ENCODE measurements at places on chromosomes 3 and 15.

- DNase-seq, result no peak
These were observed 6.2 kb downstream of the PAK6 start for GRCh38 chr15:40244961-40245523.

GRCh38 chr3:69338911-69339310, 47.0 kb downstream of the FRMD4B start:
- DNase-seq, result no peak

DNA sequence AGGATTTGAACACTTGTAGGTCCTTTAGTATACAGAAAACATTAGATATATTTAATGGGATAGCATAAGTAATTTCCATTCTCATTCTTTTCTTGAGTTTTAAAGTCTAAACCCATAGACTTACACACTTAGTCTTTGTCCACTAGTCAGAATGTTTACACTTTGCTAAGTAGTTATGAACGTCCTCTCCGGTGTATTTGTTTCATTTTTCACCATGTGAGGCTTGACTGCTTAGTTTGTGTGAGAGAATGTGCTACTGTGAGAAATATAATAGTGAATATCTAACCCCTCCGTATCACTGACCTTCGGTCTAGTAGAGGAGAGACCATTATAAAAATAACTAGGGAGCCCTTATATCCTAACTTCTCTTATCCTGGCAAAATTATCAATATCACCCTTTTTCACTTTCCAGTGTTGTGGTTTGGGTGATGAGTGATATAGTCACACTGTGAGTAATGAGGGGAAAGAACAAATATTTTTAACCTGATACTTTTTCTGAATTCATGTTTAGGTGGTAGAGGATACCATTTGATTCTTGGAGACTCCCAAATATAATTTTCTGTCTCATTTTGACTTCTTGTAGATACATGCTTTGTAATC, 122.4 kb downstream of the UBE2E2 start:
- DNase-seq, result no peak

- DNase-seq, result no peak
These were observed 527 bp downstream of the B2M start for GRCh38 chr15:44711743-44712345.

DNA sequence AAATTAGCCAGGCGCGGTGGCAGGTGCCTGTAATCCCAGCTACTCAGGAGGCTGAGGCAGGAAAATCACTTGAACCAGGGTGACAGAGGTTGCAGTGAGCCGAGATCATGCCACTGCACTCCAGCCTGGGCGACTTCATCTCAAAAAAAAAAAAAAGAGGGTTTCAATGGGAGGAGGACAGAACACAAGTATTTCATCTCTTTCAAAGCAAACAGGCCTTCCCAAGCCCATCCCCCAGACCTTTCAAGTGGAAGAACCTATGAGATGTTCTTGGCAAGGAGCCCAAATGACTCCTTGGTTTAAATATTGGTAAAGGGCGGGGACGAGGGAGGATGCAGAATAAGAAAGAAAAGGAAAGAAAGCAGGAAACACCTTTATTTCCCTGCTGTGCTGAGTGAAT, 62.2 kb upstream of the MCF2L2 start:
- no peak for DNase-seq

- no peak for DNase-seq
These were observed 57.8 kb upstream of the TGFBR2 start for GRCh38 chr3:30548600-30548999.

GRCh38 chr3:157081626-157082210, 78.2 kb downstream of the CCNL1 start:
- DNase-seq, result peak; percentile 93

DNA sequence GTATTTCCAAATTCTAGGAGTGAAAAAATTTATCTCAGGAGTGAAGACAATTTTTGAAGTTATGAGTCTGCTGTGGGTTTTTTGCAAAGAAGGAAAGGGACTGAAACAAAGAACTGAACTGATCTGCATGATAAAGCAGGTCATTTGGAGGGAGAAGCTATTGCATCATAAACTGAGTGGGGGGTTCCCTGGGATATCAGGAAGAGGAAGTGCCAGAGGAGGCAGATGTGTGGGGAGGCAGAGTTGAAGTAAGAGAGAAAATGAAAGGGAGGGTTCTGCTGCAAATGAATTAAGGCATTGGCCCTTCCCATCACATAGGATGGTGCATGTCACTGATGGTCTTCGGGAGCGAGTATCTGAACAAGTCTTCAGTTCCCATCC, 379.2 kb downstream of the VPS13C start:
- DNase-seq, result no peak

DNA sequence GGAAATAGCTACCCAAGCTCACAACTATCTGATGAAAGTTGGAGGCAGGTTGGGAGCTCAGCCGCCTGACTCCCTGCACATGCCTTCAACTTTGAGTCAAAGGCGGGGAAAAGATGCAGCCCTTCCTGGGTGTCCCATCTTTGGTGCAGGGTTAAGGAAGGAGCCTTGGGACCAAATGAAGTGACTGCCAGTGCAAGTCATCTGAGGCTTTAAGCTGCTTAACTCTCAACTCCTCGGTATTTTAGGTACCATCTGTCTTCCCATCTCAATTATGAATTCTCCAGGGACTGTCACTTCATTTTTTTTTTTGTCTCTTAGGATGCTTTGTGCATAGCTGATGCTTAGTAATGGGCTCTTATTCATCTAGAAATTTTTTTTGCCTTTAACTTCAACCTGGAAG, 408.8 kb upstream of the C2CD4B start:
- DNase-seq, result no peak

DNA sequence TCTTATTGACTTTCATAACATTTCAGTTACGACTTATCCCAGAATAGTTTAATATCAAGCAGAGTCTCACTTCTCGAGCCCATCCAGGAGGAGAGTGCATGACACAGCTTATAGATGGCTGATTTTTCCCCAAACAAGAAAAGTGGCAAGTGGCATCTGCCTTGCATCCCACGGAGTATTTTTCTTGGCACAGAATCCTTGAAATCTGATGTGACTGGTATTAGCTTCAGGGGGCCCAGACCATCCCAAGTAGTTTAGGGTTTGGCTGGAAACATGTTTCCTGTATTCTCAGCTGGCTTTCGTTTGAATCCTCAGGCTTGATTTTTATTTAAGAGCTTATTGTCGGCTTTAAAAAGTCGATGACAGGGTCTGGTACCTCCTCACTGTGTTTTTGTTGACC, 20.7 kb upstream of the FBXL22 start:
- no peak for DNase-seq

- no peak for DNase-seq
These were observed 8.1 kb downstream of the PLIN1 start for GRCh38 chr15:89670971-89671560.

DNA sequence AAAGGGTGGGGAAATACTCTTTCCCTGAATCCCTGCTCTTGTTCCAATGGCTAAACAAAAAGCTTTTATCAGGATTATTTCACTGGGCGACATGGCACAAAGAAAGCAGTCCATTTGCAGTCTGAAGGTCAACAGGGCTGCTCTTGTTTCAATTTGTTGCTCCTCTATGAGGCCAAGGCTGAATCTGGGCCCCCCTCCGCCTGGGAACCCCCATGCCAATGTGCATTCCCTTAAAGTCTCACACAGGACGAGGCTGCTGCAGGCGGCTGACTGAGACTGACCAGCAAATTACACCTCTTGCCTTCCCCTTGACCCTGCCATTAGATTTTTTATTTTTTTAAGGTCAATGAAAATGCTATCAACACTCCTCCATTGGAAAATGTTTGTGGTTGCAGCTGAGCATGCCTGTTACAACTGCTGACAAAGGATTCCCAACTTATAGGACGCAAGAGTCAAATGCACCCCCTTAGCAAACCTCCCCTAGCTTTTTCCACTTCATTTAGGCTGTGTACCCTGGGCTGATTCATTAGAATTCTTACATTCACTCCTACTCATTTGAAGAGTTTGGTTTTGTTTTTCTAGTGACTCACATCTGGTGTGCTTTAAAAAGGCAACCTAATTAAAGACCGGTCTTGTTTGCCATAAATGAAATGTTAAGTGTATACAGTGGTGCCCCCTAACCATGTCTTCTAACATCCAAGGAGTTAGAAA, 60.8 kb upstream of the ARHGEF3 start:
- DNase-seq, result peak; percentile 9

DNA sequence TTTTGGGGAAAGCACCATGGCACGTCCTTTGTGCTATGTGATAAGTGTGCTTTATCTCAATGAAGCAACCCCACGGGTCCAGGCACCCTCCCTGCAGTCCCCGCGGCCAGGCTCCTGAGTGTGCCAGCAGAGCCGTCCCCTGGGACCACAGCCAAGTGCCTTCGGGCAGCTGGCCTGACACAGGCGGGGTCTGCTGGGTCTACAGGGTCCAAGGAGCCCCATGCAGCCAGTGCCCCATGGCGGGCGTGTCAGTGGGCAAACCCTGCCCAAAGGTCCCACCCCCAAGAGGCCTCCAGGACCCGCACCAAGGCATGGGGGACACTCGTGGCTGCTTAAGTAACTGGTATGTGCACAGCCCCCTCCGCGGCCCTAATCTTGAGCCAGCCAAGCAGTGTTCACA, 35.3 kb downstream of the KLHL25 start:
- DNase-seq, result no peak

DNA sequence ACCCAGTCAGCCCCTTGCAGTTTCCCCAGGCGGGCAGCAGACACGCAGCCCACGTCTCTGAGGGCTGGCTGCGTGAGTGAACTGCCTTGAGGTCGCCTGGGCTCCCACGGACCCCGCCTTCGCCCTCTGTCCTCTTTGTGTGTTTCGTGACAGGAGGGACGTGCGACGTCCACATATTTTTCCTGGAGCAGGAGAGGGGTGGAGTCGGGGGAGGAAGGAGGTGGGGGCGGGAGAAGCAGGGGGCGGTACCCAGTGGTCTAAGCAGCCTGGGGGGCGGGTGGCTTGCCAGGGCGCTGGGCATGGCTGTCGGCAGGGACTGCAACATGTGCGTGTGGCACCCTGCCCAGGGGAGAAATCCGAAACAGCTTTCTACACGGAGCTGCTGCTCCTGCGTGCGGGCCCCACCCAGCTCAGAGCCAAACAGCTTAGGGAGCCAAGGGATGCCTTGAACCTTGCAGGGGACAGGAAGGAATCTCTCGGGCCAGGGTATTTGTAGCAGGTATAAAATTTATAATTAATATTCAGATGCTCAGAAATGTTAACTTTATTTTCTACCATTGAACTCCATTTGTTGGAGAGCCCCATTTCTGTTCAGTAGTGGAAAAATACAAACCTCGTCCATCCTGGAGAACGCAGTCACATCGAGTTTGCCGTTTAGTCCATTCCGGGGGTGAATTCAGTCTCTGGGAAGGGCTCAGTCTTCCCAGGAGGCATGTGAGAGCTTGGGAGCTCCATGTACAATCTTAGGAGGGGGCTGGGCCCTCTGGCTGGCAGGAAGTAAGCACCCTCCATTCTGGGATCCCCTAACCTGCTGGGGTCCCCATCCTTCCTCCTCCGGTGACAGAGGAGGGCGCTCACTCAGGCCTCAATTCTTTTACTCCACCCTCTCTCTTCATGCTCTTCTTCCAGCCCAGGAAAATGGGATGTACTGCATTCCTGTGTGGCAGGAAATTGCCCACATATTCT, 79.1 kb upstream of the MEF2A start:
- peak; percentile 72 for DNase-seq

DNA sequence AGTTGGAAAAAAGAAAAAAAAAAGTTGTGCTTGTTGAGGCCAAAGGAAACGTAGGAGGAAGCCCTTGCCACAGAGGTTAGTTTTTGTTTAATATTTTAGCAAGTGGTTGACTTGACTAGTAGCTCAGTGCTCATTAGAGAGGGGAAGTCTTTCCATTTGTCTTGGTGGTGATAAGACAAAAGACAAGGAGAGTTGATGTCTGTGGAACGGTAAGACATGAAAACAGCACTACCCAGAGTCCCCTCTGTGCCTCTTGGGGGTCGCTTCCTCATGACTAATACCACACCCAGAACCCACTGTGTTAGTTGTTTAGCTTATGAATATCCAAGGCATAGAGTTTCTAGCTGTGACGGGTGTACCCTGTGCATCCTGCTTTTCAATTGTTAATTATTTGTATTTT, 211.4 kb downstream of the ITPR1 start:
- DNase-seq, result no peak

DNA sequence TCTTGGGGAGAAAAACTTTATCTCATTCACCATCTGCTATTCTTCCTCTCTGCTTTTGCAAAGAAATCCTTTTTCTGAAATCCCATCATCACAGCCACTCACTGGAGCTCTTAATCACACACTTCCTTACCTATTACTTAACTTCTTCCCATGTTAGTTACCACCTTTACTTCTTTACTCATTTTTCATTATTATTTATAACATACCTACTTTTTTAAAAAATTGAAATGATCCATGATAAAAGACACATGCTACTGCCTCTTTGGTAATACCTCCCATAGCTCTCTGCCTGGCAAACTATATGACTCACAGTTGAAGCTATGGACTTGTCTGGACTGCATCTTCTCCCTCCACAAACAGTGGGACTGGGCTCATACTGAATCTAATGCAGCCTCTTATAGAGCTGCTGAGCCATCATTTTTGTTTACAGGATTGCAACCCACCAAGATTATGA, 150.3 kb downstream of the TNIK start:
- peak; percentile 28 for DNase-seq

GRCh38 chr3:107421170-107421792, 44.0 kb downstream of the CCDC54 start:
- peak; percentile 48 for DNase-seq

DNA sequence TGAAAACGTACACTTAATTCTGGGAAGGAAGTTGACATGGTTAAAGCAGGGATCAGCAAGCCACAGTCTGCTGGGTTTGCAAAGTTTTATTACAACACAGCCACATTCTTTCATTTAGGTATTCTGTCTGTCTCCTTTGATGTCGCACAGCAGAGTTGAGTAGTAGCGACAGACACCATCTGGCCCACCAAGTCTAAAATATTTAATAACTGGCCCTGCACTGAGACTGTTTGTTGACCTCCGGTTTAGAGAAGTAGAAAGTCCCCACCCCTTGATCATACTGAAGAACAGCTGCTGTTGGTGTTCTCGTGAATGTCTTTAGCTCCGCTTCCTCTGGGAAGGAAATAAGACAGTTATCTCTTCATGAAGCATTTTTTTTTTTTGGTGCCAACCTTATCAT, 66.2 kb downstream of the MCTP2 start:
- no peak for DNase-seq
